ENCODE measurements at places on chromosomes 16 and 17.
A peak's percentile ranks its signal among the peaks of the same experiment; 100 is the strongest.

GRCh38 chr17:58315281-58315711, 13.3 kb downstream of the TSPOAP1 start:
- DNase-seq, result no peak

- DNase-seq, result no peak
These were observed 29.7 kb downstream of the USP31 start for GRCh38 chr16:23119570-23119969.

GRCh38 chr16:19180741-19181140, 12.7 kb downstream of the SYT17 start:
- no peak for DNase-seq

DNA sequence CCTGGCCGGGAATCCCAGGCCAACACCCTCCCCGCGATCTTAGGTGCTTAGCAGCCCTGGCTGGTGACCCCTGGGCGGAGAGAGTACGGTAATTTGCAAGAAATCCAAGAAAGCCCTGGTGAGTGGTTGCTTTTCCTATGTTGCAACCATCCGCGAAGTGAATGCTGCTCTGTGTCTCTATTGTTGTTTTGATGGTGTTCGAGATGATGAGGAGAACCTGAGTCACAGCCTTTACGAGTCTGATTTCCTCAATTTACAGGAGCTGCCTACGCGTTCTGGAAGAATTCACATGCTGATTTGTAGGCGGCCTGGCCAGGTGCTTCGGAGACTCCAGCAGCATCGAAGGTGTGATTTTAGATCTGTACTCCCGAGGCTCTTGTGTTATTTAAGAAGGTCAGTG, 63.3 kb downstream of the TMEM235 start:
- no peak for DNase-seq

DNA sequence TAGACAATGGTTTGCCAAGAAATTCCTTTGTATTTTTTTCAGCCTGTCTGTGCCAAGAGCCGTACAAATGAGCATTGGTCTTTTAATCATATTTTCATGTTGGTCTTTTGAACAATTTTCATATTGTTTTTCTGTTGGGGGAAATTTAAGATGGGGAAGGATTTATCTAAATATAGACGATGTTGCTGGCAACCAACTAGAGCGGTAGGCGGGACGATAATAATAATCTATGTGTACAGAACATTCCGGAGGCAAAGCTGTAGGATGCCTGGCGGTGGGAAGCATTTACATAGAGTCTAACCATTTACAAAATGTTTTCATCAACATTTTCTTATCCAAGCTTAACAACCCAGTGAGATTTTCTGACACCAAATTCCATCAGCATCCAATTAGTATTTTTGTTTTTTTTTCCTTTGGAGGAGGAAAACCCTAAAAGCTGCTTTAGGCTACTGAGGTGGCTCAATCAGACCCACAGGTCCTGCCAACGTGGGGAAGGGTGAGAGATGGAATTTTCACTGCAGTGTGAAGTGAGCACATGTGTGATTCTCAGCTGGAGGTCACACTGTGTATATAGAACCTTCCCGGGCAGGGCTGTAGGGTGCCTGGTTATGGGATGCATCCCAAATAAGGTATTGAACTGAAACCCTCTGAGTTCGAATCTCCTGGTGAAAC, 11.7 kb upstream of the SEC14L1 start:
- DNase-seq, result no peak

- no peak for DNase-seq
These were observed 64.8 kb downstream of the CACNG1 start for GRCh38 chr17:67109111-67109510.

DNA sequence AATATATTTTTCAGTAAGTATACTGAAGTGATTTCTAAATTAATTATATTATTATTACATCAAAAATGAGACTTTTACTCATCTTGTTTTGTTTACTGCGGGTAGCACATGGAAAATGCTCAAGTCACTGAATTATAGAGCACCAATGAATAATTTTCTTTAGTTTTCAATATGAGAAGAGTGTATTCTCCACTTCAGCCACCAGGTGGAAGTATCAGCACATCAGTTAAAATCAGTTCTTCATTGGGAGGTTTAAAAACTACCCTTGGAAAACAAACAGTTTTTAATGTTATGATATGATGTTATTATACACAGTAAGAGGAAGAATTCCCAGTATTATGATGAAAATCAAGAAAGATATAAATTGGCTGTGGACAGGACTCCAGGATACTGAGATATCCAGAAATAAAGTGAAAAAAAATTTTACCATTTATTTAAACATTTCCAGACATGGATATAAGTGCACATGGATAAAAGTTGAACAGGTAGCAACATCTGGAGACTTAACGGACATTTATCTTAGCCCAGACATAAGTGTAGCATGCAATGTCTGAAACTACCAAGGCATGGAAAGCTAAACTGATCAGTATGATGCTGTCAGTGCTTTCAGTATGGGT, 467.3 kb downstream of the KCNJ2 start:
- peak; percentile 8 for DNase-seq

- DNase-seq, result no peak
These were observed 329.7 kb downstream of the HS3ST3B1 start for GRCh38 chr17:14630621-14631020.

DNA sequence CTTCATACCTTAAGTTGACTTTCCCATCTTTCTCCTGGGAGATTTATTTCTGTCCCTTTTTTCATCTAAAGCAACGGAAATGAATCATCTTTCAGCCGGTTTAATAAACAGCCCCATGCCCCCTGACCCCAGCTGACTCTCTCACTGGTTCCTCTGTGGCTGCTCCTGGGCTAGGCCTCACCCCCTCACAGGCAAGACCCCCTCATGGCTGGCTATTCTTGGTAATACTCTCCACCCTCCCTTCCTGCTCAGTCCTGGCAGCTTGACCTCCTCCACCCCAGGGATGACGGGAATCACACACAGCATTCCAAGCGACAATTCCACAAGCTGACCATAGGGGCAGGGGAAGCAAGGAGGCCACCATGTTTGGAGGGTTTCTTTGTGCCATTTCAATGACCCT, 1.5 kb upstream of the ADAP2 start:
- no peak for DNase-seq

DNA sequence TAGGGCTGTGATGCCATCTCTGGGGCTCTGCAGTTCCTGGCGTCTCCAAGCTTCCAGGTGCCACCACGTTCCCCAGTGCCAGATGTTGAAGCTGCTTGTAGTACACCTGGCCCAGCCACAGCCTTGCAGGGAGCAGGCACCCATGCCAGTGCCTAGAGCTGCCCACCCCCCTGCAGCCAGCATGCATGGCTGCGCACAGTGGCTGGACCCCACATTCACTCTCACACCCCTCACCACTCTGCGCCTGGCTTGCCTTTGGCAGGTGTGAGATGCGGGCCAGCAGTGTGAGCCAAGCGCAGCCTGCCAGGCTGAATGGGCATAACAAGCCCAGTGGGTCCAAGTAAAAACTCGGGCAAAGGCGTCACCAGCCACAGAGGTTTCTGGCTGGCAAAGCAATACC, 75.4 kb upstream of the CHMP6 start:
- no peak for DNase-seq

GRCh38 chr17:12664894-12665262, 812 bp upstream of the MYOCD start:
- DNase-seq, result no peak

DNA sequence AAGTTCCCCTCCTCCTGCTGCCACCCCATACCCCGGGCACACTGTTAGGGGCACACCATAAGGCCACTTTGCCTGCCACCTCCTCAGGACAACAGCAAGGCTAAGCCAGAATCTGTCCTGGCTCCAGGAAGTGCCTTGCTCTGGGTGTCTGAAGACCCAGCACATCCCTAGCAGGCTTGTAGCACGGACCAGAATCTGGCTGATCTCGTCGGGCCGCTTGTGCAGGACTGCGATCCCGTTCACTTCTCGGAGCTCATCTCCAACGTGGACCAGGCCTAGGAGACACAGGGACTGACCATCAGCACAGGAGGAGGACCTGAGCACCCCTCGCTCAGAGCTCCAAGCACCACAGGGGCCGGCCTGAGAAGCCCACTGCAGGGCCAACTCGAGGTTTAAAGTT, 7.4 kb downstream of the MPP3 start:
- no peak for DNase-seq

DNA sequence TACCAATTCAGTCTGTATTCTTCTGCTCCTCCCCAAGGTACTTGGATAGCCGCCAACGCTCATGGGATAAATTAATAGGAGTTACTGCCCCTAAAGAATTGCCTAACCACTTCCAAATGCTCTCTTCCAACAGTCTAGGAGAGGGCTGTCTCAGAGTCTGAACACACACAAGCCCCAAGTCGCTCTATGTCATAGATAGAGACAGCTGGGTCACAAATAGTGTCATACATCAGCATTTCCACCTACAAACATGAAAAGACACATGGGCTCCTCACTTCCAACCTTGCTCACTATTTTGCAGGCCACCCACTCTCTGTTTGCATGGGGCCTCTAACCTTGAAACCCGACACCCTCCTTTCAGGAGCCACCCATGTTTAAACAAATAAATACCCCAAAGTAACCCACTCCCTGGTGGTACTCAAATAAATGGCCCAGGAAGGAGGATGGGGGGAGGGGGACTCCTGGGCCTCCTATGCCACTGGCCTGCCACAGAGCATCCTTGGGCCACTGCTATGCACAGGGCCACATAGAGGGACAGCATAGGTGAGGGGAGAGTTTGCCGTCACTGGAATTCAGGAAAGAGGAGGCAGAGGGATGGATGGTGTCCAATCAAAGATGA, 265.9 kb downstream of the SOX9 start:
- DNase-seq, result no peak

DNA sequence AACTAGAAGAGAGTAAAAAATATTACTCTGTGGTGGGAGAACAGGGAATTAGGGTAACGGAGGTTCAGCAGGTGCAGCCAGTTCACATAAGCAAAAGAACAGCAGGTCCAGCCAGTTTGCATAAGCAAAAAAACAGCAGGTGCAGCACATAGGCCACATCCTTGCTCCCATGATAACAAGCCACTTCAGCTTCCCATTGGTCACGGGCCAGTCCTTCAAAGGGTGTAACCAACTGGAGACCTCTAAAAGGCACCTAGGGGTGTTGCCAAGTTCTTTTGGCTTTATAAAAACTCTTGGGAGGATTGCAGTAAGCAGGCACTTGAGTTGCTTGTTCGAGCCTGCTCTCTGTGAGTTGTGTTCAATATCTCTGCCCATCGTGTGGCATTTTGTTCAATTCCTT, 488.1 kb downstream of the XYLT1 start:
- DNase-seq, result no peak

DNA sequence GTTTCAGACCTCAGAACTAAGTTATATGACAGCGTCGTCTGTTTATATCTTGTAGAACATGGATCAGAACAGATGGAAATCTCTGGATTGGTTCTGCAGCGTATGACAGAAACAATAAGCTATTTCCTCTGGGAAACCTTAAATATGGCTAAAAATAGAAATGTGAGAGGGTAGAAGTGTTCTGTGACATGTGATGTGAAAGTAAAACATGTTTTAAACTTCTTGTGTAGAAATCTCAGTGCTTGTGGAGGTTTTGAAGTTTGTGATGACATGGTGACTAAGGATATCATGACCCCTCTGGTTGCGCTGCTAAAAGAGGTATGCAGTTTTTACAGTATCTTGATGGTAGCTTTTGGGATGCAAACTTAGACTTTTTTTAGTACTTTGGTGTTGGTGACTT, 2.8 kb downstream of the HEATR3 start:
- no peak for DNase-seq

- DNase-seq, result no peak
These were observed 95.2 kb upstream of the SMIM36 start for GRCh38 chr17:55606488-55606815.

DNA sequence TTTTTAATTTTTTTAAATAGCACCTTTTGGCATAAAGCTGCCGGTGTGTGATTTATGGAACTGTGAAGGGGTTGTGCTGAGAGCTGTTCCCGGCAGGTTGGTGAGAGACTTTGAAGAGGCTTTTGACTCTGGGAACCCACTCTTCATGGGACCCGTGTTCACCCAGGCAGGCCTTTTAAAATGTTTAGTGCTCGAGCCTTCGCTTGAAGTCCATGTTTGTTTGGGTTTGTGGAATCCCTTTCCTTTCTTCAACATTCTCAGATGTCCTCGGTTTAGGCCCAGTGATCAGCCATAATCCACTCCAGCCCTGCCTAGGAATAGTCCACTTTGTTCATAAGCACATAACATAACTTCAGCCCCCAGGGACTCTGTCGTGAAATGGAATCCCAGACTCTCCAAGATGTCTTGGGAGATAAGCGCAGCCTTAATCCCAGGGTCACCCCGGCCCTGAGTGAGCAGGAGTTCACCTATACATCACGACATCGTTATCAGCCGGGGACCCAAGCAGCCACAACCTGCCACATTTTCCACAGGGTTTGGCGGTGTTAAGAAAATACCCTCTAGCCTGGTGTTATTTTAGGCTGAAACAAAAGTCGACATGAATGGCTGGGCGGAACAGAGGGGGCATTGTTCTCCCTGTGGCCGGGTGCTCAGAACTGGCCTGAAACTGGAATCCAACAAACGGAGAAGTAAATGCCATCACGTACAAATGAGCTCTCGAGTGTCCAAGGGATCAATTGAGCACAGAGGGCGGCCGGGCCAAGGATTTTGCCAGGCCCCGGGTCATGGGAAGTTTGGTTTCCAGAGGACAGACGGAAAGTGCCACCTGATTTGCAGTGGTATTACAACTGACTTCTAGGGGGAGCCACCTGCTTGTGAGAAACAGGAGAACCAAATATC, 145.7 kb upstream of the IRX3 start:
- DNase-seq, result no peak

DNA sequence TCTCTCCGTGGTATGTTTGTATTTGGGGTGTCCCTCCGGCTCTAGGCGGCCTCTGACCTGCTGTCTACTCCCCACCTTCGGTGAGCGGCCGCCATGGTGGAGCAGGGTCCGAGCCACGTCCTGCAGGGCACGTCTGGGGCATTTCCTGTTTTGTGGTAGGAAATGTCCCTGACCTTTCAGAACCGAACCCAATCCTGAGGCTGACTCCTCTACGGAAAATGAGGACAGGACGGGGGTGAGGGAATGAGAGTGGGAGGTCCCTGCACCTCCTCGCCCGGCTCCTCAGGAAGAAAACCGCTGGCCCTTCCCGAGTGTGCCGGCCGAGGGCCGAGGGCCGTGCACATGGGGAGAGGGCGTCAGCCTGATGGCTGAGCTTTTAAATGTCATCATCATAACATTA, 45.8 kb downstream of the WDR45B start:
- DNase-seq, result no peak

DNA sequence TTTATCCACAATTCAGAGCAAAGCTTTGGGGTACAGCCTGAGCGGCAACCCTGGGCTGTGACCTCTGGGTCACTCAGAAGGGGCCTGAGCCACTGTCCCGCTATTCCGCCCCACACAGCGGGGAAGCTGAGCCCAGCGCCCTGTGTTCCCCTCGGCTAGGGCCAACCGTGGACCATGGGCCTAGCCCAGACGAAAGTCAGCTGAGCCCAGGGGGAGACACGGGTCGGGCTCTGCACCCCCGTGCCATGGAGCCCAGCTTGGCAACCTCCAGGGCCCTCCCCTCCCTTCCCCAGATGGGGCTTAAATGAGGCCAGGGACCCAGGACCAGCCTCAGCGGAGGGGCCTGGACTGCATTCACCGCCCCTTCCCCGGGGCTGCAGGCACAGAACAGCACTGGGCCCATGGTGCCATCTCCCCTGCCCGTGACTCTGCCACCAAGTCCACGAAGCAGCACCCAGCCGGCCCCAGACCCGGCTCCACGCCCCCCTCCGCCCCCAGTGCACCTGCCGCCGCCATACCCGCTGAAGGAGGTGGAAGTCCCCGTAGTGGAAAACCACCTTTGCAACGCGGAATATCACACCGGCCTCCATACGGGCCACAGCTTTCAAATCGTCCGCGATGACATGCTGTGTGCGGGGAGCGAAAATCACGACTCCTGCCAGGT, 1.8 kb downstream of the TPSD1 start:
- DNase-seq, result no peak

Measured in endothelial cell (in vitro differentiated cells).